ENCODE measurements at places on chromosomes 5 and 9.

DNA sequence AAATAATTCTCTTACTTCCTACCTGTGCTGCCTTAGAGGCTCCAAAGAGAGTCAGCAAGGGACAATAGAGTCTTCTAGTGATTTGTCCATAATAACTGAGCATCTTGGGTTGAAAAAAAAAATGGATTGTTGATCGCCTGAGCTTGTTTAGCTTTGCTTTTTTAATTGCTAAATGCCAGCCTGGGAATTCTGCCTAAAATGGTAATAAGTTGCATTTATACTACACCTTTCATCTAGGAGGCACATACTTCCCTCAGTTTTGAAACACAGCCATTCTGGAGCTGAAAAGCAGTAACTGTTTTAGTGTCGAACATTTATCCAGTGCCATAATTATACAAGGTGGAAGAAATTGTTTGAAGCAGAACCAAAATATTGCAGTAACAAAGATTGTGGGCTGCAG, 421.3 kb downstream of the CAAP1 start:
- DNase-seq: no peak

DNA sequence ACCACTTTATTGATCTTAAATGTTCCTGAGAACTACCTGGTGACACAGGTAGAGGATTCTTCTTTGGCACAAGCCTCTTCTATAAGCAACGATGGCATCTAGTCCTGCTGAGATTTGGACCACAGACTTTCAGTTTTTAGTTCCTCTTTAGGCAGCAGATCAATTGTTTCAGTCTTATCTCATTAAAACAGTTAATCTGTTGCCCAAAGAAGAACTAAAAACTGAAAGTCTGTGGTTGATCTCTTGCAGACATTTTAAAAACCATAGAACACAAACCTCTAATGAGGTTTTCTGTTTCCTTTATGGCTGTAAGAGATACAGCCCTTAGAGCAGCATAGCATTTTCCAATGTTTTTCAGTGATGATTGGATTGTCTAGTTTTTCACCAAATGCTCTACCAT, 480.9 kb downstream of the MTRR start:
- no peak for DNase-seq

- DNase-seq: no peak
Observed at GRCh38 chr5:110653231-110653970, 73.1 kb downstream of the TMEM232 start.

- no peak for DNase-seq
Observed at GRCh38 chr5:134637116-134637721, 4.6 kb upstream of the SAR1B start.

GRCh38 chr9:36407122-36407723, 7.2 kb upstream of the RNF38 start:
- peak; percentile 48 for DNase-seq

- no peak for DNase-seq
Observed at GRCh38 chr5:131206772-131207171, 36.0 kb downstream of the LYRM7 start.

DNA sequence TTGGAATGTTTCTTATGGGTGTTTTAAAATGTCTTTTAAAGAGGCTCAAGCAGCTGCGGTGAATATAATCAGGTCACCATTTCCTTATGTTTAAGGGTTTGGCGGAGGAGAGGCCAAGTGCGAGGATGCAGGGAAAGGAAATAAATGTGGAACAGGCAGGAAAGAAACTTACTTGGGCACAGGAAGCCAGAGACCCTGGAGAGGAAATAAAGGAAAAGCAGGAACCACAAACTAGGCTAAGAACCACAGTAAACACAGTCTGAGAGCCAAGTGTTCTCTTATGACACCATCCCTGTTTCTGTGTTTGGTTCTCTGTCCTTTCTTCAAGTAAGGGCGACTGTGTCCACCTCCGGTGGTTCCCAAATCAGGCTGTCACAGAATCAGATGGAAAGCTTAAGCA, 166.5 kb downstream of the C9orf152 start:
- no peak for DNase-seq

DNA sequence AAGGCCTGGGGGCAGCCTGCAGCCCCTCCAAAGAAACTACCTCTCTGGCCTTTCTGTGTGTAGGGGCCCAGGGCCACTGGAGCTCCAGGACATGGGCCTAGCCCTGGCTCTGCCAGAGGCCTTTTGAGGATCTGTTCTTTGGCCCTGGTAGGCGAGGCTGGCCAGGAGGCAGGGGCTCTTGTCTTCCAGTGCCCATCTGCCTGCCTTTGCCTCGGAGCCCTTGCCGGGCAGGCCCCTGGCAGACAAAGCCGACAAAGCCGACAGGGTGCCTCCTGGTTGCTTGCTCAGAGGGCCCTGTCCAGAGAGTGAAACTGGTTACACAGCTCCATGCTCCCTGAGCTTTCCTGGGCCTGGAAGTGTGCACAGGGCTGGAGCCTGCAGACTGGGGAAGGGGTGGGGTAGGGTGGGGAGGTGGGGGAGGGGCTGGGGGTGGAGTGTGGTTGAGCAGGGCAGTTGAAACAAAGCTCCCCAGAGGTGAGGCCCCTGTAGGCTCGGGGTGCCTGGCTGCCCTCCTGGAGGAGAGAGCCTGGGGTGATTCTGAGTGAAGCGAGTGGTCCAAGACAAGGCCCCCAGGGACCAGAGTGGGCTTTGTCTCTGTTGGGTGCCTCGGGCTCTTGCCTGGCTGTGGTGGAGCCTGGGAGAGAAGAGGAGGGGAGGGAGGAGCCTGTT, 29.3 kb downstream of the PTPA start:
- DNase-seq: peak; percentile 36

- DNase-seq: no peak
Observed at GRCh38 chr5:95803271-95804148, 19.0 kb downstream of the GLRX start.

DNA sequence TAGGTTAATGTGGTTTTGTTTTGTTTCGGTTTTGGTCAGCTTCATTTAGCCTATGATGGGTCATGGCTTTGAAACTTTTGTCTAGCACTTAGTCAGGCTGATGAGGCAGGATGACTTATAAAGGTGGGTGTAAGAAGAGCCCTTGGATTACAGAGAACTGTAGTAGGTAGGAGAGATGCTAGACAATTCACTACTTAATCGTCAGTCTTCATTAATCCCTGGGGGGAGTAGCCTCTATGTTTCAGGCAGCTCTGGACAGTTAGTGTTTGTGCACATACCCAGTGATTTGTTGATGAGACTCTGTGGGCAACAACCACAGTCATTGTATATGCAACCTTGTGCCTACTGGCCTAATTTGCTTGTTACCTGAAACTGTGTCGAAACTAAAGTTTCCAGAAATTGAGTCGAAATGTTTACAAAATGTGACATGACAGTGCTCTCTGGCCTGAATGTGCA, 113.3 kb downstream of the MTREX start:
- DNase-seq: no peak

DNA sequence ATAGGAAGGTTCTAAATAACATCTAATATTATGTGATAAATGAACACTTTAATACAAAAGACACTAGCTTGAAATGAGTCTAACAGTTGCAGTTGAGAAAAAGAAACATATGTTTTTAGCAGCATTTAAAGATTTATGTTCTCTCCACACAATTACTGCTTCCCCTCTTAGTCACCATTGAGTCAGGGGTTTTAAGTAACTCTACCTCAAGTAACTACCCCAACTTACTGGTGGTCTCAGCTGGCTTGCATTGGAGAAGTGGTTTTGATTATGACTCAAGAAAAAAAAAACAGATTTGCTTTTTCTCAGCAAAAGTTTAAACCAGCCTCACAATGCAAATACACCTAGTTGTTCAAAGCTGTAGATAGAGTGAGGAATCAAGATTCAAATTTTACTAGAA, 1216.5 kb upstream of the CDH9 start:
- DNase-seq: no peak

- DNase-seq: no peak
Observed at GRCh38 chr9:95086564-95086955, 230.9 kb downstream of the FANCC start.
